Stimulated activated CD4-positive, alpha-beta T cell treated with anti-CD3 and anti-CD28 coated beads, TNF-alpha, amount 100 ng/mL, for 48 hours (primary cell): ENCODE measurements at places on chromosomes 7 and 10.

GRCh38 chr10:52474265-52474664 is 160.2 kb downstream of the DKK1 start:
- DNase-seq = no peak

GRCh38 chr10:27998178-27998953 is 513 bp downstream of the ODAD2 start:
- no peak for DNase-seq

DNA sequence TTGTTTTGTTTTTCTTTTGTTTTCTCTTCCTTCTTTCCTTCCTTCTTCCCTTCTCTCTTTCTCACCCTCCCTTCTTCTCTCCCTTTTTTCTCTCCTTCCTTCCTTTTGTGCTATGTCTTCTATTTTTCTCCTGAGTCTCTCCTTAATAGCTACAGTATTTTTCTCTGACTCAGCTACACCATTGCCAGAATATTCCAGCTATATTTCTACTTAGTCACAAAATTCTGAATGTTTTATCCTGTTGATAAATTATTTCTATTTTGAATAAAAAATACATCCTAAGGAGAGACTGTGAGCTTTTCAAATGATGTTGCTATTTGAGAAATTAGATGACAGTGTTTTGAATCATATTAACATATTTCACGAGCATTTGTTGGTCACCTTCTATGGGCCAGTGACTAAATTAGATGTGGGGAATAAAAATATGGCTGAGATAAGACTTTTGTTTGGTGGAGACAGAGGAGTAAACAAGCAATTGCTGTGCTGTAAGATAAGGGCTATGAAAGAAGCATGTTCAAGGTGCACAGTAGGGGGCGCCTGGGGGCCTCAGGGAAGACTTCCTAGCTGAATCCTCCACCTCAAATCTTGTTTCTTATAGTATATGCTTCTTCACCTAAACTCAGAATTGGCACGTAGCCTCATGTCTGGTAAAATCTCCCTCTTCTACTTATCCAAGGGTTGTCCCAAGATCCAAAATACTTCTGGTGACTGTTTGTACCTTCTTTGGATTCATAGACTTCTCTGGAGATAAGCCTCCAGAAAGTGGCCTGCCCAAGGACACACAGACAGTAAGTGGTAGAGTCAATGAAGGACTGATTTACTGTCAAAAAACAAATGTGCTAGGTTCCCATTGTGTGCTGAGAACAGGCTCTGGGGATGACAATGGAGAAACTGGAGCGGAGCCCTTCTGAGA is 115.5 kb upstream of the CREB5 start:
- DNase-seq = peak; percentile 28

DNA sequence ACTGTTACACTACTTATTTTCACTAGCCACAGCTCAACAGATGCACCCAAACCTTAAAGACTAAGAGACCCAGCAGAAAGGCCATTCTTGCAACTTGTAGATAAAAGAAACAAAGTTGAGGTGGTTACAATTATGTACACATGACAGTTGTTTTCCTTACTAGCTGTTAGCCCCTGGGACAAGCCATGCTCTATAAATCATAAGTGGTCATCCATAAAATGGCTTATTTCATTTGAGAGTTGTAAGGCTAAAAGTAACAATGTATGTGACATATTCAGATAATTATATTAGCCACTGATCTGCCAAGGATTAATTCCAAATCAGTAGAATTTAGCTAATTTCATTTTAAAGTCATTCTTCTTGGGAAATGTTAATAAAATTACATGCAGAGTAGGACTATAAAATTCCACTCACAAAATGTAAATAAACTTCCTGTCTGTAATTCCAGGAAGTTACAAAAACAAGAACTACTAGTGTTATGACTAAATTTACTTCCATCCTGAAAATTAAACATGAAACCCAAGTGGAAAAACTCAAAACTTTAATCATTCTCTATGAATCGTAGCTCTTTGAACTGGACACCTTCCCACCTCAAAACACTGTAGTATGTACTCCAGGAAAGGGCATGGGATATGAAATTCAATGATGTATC is 13.3 kb downstream of the SLC37A3 start:
- no peak for DNase-seq

- no peak for DNase-seq
These were observed 197.4 kb downstream of the AHR start for GRCh38 chr7:17495655-17496394.

- no peak for DNase-seq
These were observed 839 bp upstream of the HABP2 start for GRCh38 chr10:113552014-113552413.

DNA sequence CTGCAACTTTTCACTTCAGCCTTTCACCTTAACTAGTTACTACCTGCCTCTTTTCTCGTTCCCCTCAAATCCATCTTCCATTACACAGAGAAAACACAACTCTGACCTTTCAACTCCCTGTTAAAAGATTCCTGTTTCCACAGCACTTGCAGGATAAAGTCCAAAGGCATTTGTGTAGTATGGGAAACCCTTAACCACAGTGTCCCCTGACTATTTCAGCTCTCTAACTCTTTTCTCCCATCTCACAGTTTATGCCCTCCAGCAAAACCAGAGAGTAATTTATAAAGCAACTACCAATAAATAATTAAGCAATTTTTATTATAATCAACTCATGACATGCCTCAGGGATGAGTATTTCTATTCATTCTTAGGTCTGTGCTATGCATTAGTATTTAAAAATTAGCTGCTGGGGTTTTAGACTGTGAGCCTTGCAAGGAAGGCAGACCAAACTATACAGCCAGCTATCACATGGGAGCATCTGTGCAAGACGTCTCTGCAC is 51.0 kb downstream of the COL1A2 start:
- DNase-seq = no peak

DNA sequence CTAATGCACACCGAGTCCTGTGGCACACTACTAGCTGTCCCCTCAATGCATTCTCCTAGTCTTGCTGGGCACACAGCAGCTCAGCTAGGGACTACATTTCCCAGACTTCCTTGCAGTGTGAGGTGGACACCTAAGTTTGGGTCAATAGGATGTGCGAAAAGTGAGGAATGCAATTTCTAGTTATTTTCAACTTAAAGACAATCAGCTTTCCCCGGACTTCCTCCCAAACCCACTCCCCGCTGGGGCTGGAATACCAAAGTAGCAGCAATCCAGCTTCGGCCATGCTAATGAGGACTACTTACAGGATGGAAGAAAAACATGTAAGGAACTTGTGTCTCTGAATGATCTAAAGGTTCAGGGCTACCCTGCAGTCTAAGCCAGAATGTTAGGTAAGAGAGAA is 286.4 kb upstream of the LRRN3 start:
- DNase-seq = no peak
